ENCODE measurements at places on chromosomes 5 and 9.
A peak's percentile ranks its signal among the peaks of the same experiment; 100 is the strongest.

- no peak for DNase-seq
These were observed 523.0 kb upstream of the PTPRD start for GRCh38 chr9:11135851-11136250.

DNA sequence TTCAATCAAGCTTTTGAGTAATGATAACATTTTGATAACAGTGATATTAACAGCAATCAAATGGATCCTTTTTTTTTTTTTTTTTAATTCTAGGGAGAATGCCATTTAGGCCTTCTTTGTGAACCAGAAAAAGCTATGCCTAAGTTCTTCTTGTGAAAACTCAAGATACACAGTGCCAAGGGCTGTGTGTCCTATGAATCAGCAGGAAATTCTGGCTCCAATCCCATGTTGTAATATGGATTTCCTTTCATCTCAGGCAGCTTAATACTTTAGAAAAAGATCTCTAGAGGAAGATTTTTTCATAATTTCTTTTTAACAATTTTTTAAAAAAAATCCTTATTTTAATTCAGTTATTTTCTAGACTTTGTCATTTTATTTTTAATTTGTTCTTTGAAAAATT lies 96.1 kb downstream of the NUDT12 start:
- no peak for DNase-seq

GRCh38 chr5:161481922-161482321 lies 64.6 kb downstream of the GABRB2 start:
- no peak for DNase-seq

- peak; percentile 47 for DNase-seq
These were observed 83.6 kb upstream of the TNFSF8 start for GRCh38 chr9:115013998-115014397.

- no peak for DNase-seq
These were observed 87.9 kb upstream of the GRIA1 start for GRCh38 chr5:153402550-153402949.

DNA sequence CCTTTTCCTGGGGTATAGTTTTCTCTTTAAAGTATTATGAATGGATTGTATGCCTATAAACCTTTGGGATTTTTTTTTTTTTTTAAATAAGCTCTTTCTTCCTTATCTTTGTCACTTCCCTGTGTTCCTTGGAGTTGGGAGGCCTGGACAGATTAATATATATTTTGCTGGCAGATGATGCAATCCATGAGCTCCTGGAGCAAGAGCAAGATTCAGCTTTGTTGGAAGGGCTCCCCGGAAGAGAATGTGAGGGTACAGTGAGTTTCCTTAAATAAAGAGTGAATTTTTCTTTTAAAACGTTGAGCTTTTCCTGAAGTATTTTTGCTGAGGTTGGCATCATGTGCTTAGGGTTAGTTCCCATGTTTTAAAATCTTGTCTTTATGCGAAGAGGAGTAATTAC lies 98.7 kb upstream of the SLC28A3 start:
- no peak for DNase-seq

DNA sequence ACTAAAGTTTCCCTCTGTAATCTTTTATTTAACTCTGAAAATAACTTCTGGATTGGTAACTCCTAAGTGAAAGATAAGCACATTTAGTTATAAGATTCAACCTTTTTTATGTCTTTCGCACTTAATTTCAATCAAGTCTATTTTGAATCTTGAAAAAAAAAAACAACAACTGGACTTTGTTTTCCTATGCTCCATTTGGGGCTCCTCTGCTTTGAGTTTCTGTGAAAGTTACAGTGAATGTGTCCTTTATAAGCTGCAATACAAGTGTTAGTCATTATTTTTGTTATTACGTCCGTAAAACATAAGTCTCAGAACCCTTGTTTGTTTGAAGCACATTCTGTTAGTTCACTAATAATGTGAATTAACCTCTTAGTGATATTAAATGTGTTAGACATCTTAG lies 276.8 kb downstream of the ADAMTS6 start:
- no peak for DNase-seq

DNA sequence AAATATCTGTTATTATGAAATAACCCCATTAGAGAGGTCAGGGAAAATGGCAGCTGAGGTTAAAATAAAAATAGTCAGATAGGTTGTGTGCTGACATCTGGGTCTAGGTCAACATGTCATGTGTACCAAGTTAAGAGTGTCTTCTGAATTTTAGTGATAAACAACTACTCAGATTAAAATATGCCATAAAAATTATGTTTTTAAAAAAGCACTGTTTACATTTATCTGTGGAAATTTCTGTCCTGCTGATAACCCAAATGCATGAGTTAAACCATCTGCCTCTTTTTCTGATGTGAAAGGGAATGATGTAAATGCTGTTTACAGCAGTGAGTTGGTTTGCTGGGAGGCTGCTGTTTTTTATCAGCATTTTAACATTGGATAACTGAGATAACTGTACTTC lies 361.2 kb upstream of the TARS1 start:
- no peak for DNase-seq

DNA sequence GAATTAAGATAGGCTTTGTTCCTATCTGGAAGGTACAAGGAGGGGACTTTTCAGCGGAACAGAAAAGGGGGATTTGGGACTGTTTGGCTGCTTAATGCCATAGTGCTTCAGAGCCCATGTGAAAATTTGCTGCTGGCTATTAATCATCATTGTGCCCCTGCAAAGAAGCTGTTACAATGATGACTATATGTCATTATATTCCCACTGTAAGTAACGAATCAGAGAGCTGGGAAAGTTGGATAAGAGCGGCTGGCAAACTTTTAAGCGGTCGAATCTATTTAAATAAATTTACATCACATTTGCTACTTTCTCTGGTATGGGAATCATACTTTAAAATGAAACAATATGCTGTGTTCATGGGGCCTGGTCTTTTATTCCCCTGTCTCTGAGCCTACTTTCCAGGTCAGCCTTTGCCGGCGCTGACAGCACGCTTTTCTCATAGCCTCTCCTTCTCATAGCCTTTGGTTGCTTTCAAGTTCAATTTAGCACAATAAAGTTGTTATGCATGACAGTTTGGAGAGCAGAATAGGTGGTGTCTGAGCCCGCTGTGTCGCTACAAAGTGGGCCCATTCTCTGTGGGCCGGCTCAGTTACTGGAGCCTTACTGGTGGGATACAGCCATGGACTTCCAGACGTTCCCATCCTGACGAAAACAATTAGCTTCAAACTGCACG lies 271.2 kb upstream of the TMEM161B start:
- DNase-seq = no peak

DNA sequence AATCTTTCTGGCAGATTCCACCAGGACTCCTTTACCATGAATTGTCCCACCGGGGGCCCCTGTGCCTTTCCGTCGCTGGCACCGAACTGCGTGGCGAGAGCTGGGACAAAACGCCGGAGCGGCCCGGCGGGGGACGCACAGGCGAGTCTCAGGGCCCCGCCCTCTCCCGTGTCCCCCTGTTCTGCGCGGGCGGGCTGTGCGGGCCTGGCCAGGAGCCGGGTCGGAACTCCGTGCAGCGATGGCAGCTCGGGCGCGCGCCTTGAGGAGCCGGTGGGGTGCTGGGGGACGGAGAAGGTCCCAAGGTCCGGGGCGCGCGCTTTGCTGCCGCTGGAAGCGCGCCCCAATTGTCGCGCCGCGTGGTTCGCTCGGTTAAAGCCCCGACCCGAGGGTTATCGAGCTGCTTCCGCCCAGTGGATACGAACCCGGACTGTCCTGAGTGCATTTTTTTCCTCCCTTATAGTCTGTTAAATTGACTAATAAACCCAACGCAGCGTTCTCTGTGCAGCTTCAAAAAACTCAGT lies 125.3 kb downstream of the TMEM174 start:
- no peak for DNase-seq

DNA sequence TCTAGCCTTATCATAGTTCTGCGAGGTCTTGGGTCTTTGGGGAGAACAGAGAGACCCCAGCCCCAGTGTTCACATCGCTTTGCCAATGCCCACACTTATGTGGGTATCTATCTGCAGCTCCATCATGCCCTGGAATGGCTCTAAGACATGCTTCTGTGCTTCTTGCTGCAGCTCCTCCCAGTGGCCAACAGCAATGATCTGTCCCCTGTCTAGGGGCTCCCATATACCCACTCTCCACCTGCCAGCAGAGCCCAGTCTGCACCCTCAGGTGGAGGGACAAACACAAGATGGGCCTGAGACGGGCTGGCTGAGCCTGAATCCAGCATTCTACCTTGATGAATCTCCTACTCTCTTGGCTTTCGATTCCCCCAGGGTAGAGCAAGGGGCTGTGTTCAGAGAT lies 14.6 kb upstream of the DAP start:
- DNase-seq = no peak

- no peak for DNase-seq
These were observed 77.6 kb downstream of the PLAC8L1 start for GRCh38 chr5:146027751-146028150.

- no peak for DNase-seq
These were observed 101.4 kb downstream of the LHFPL2 start for GRCh38 chr5:78547183-78547582.

DNA sequence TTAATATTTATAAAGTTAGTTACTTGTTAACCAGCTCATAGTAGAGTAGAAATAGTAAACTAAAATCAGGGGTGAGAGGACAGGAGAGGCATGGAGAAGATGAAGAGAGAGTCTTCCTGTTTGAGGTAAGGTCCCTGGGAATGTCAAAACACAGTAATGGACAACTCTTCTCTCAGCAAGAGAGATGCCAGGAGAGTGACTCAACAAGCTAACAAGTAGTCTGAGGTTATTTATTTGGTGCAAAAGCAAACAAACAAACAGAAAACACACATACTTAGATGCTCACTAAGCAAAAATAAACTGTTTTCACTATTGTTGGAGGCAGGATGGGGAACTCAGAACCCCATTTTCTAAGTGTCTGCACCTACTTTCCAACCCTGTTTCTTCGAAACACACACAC lies 333.2 kb upstream of the RFX3 start:
- DNase-seq = no peak

DNA sequence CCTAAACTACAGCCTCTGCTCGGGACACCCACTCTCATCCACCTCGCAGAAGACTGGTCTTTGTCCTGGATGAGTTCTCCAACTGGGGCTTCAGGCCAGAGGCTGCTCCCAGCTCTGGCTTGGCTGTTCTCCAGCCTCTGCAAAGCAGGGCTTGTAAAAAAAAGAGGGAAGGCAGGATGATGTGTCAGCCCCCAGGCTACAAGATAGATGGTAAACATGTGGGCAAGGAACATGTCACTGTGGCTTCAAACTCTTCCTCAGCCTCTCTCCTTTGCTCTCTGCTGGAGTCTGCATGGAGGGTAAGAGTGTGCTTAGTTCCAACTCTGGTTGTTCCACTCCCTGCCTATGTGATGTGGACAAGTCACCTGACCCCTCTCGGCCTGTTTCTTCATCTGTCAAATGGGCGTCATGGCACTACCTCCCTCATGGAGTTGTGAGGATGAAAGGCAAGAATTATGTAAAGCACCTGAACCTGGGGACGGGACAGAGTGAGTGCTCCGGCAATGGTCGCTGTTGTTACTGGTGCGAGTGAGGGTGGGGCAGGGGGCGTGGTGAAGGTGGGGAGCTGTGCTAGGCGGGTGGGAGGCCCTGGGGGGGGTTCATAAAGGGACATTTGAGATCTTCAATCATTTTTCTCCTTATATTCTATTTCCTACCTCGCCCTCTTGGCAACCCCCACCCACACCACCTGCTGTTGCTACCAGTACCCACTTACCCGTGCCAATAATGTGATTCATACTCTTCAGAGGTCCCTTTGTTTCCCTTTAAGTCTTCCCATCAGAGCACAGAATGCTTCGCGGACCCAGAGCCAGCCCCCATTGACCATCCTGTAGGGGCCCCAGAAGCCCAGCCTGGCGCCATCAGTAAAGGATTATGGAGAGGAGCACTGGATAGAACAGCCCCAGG lies 6.8 kb upstream of the ZNF79 start:
- no peak for DNase-seq

GRCh38 chr5:118008779-118009178 lies 979.6 kb downstream of the DTWD2 start:
- DNase-seq = no peak

GRCh38 chr5:111774525-111774924 lies 17.5 kb upstream of the NREP start:
- no peak for DNase-seq

DNA sequence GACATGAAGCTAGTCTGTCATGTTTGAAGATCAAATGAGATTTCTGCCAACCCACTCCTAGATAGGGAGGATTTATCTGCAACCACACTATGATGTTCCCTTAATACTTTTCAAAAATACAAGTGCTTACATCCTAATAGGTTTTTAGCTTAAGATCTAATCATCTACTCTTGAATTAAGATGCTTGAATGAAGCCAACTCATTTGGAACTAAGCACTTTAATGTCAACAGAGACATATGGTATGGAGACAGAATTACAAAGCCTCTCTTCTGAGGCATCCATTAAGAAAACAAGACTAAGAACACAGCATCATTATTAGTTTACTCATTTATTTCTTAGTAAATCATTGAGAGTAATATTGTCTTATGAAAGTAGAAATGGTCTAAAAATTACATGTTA lies 139.3 kb upstream of the NFIB start:
- no peak for DNase-seq

DNA sequence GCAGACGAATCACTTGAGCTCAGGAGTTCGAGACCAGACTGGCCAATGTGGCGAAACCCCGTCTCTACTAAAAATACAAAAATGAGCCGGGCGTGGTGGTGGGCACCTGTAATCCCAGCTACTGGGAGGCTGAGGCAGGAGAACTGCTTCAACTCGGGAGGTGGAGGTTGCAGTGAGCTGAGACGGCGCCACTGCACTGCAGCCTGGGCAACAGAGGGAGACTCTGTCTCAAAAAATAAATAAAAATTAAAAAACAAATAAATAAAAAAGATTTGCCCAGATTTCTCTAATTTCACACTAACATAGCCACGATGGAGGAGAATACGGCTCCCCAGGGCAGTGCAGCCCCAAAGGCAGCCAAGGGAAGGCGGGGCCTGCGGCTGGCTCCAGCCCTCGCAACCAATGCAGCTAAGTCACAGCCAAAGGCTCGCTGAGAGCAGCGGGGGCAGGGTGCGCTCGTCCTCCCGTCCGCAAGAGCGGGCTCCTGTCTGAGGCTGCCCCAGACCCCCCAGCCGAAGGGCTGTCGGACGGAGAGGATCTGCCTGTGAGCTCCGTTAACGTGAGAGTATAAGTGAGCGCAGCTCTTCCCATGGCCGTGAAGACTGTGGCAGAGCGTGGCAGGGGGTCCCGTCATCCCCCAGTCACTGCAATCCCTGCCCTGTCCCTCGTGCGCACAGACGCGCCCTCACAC lies 43.5 kb downstream of the SLC12A7 start:
- no peak for DNase-seq

DNA sequence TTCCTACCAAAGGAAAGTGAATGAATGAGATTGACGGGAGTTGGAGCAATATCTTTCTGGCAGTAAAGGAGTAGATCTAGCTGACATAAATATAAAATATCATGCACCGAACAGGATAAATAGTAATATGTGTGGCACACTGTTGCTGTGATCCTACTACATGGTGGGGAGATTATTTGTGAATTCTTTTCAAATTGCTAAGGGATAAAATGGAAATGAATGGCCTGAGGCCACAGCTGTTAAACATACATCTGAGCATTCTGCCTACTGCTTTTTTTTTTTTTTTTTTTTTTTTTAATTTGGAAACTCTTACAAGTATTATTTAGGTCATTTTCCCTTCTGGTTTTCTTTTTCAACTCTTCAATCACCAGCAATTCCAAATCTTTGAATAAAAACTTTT lies 66.8 kb downstream of the MEF2C start:
- DNase-seq = no peak

- no peak for DNase-seq
These were observed 142.3 kb downstream of the ROR2 start for GRCh38 chr9:91807643-91808246.

All from stimulated activated CD8-positive, alpha-beta memory T cell treated with anti-CD3 and anti-CD28 coated beads, Interleukin-12 subunit alpha, Interleukin-12 subunit beta, amount 100 ng/mL, for 4 hours (primary cell).